Activated CD4-positive, alpha-beta T cell treated with anti-CD3 and anti-CD28 coated beads, Interleukin-2, amount 50 U/mL, for 48 hours (primary cell): ENCODE measurements at places on chromosomes 12 and 14.
A peak's percentile ranks its signal among the peaks of the same experiment; 100 is the strongest.

- DNase-seq: no peak
These were observed 60.3 kb downstream of the ATP2B1 start for GRCh38 chr12:89648211-89648930.

- no peak for DNase-seq
These were observed 21.9 kb upstream of the CDCA4 start for GRCh38 chr14:105042813-105043212.

- DNase-seq: peak; percentile 70
These were observed 78.5 kb downstream of the TPH2 start for GRCh38 chr12:72017054-72017651.

DNA sequence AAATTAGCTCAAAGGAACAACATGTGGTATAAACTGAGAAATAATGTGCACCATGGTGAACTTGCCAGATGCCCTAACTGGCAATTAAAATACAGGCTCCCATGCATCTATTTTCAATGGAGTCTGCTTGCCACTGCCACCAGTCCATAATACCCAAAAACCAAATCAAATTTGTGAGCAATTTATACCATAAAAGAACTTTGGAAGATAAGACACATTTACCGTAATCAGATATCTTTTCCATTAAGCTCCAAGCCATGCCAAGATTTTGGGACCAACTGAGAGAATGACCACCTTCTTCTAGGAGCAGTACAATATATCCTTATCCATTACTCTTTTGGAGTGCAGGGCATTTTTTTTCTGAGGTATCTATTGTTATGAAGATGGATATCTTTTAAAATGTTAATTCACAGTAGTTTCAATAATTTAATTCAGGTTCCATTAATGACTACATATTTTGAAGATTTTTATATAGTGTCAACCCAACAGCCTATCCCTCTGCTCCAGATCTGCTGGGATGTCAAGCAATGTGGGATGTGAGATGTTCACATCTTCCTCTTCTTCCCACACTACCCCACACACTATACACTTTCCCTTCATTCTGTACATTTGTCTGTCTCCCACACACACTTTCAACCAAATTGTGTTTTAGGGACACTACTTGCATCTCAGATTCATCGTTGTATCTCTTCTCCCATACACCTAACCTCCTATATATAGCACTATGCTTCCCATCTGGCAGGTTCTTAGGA lies 53.3 kb downstream of the KIF21A start:
- no peak for DNase-seq

DNA sequence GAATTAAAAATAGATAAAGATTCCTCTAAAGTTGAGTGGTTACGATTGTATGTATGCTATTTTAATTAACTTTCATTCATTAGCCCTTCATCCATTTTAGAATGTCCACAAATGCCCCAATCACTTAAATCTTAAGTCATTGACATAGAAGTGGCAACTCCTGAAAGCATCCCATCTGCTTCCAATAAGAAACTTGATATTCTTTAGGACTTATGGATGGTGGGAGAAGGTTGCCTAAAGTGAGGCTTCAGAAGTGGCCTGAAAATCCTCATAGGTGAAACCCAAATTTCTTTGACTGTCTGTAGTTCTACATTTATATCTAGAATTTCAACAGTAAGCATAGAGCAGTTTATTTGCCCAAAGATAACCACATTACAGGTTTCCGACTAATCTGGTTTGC lies 161.7 kb upstream of the HMGA2 start:
- no peak for DNase-seq

DNA sequence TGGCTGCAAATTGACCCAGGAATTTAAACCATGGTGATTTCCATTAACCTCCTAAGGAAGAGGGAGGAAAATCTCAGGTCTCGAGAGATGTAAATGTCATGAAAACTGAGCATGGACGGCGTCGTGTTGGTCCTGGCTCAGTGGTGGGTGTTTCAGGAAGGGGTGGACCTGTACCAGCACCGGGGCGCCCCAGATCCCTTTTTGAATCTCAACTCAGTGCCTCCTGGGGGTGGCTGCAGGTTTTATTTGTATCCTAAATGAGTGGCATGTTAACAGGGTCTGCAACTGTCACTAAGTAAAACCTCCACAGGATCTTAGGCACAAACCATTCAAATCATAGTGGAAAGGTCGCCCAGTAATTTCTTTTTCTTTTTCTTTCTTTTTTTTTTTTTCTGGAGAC lies 101.3 kb downstream of the ASCL4 start:
- no peak for DNase-seq

GRCh38 chr12:14845350-14845750 lies 2.0 kb upstream of the ART4 start:
- peak; percentile 33 for DNase-seq

DNA sequence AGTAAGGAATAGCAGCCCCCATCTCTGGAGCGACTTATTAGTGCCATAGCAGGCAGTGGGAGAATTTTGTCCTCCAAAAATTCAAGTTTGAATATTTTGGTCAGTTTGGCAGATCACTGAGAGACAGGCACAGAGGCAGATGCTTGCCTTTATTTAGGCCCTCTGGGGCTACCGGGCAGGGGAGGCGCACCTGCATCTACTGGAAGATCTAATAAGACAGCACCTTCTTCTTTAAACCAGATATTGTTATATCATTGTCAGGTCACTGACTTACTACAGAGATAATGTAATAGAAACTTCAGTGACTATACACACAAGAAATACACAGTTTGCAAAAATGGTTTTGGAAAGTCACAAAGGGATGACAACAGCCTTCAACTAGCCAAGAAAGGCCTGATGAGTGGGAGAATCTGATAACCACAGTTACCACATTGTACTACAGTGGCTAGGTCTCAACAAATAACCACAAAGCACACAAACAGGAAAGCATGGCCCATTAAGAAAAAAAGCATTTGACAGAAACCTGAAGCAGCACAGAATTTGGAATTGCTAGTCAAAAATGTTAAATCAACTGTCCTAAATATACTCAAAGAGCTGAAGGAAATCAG lies 56.8 kb downstream of the CDK17 start:
- no peak for DNase-seq

DNA sequence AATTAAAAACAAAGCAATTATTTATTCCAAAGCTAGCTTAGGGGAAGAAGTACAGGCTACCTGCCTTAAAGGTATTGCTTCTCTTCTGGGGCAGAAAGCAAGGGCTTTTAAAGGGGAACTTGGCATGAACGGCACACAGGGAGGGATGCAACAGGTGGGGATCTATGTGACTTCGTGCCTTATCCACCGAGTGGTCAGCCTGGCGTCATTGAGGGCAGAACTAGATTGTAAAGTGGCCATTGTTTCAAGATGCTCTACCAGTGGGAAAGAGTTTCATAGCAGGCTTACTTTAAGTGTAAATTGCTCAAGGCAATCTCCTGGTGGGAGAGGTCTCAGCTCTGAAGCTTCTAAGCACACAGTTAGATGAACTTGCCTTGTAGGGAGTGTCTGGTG lies 360.4 kb downstream of the ATP23 start:
- DNase-seq: no peak

- DNase-seq: no peak
These were observed 2.6 kb downstream of the LIN7A start for GRCh38 chr12:80935111-80935510.

- DNase-seq: no peak
These were observed 37.3 kb downstream of the ACTN1 start for GRCh38 chr14:68941820-68942219.

- DNase-seq: no peak
These were observed 75.2 kb upstream of the PLEKHG3 start for GRCh38 chr14:64628940-64629408.

DNA sequence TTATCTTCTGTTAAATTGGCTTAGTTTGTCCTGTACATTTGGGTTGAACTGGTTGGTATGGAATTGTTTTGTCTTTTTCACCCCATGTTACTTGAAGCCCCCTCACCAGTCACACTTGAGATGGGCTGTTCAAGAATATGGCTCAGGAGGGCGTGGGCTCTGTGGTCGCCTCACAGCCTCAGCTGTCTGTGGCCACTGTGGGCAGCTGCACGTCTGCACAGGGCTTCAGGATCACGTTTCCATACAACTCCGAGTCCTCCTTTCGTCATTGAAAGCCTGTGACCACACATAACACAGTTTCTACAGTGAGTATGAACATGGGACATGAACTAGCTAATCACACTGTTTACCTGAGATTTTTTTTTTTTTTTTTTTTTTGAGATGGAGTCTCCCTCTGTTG lies 81.3 kb downstream of the MOK start:
- DNase-seq: no peak

DNA sequence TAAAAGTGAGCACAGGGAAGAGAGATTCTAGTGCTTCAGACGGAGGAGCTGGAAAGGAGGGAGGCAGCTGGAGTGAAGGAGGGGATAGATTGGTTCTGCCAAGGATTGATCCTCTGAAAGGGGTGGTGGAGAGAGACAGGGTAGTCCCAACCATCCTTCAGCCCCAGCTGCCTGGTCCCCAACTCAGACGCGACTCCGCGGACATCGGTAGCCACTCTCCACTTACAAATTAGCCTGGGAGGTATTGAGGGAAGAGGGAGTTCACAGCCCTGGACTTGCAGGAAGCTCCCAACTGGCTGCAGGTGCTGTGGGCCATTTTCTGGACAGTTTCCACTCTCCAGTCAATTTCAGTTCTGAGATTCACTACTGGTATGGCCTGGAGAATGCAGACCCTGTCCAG lies 1.2 kb downstream of the PLEKHD1 start:
- DNase-seq: no peak

GRCh38 chr14:23009483-23009938 lies 432 bp downstream of the C14orf93 start:
- no peak for DNase-seq

- no peak for DNase-seq
These were observed 388.9 kb downstream of the SOX5 start for GRCh38 chr12:23560611-23561010.

DNA sequence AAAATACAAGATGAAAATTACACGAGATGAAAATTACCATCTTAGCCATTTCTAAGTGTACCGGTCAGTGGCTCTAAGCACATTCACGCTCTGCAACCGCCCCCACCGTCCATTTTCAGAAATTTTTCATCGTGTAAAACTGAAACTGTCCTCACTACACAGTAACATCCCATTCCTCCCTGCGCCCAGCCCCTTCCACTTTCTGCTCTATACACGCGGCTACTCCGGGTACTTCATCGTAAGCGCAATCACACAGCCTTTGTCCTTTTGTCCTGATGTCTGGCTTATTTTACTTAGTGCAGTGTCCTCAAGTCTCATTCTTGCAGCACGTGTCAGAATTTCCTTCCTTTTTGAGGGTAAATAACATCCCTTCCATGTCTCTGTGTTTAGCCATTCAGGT lies 3.6 kb upstream of the GPR132 start:
- no peak for DNase-seq

DNA sequence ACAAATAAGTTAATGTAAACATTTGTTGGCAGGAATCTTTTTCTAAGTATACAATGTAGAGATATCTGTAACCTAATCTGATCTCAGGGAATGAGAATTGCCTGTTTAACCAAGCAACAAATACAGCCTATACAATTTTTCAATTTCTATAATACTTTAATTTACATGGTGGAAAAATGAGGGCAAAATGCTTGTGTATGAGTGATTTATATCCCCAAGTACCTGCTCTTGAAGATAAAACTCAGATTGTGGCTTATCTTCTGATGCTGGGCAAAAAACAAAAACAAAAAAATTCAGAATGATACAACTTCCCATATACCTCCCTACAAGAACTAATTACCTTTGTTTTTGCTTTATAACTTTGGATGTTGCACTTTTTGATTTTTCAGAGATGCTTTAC lies 2.2 kb downstream of the CNOT2 start:
- no peak for DNase-seq

GRCh38 chr14:91912035-91912434 lies 35.5 kb downstream of the FBLN5 start:
- DNase-seq: no peak

GRCh38 chr12:19545301-19545700 lies 106.0 kb downstream of the AEBP2 start:
- no peak for DNase-seq

DNA sequence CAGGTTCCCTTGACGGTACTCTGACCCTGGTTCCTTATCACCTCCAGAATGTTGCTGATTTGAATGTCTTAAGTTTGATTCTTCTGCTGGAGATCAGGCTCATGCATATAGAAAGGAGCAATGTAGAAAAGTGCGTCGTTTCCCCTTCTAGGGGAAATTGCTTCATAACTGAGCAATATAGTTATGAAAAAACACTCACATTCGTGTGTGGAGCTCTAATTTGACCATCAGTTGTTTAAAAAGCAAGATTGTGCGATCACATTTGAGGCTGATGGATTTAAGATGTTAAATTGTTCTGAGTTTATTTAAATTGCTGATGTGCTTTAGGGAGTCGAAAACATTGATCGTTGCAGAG lies 19.2 kb downstream of the PELI2 start:
- DNase-seq: no peak

GRCh38 chr12:46723629-46724419 lies 102.0 kb downstream of the SLC38A4 start:
- no peak for DNase-seq

- no peak for DNase-seq
These were observed 196.6 kb downstream of the GLT1D1 start for GRCh38 chr12:129049917-129050316.

GRCh38 chr12:54831631-54832030 lies 22.7 kb upstream of the MUCL1 start:
- DNase-seq: no peak

DNA sequence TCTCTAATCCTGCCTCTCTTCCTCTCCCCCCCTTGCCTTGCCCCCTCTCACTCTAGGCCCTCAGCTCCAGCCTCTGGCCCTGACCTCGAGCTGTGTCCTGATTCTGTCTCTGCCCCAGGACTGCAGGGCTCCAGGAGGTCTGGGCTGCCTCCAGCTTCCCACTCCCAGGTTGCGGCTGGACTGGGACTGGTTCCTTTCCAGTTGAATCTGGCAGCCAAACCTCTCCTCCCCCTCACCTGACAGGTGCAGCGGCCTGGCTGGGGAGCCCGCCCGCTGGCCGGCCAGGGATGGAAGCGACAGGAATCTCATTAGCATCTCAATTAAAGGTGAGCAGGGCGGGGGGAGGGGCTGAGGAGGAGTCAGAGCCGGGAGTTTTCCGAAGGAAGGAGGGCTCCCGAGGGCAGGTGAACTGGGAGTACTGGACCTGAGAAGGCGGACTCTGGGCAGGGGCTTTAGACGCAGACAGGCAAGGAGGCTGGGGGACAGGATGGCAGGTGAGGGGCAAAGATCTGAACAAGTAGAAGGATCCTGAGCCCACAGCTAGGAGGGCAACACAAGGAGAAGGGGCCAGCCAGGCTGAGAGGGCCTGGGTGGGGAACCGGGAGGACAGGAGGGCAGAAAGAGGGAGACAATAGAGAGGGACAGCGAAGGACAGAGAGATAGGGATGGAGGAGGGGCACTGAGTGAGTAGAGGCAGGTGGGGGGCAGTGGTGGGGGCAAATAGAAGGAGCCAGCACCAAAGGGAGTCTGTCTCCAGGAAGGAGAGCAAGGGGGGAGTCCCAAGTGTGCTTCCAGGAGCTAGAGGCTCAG lies at the start of gene SCNN1A:
Gene SCNN1A (minus strand): TSS at position 295 of the 810 bp plus-strand sequence. CDS start 780 bp downstream, outside the sequence.
- DNase-seq: no peak
